Stimulated activated CD4-positive, alpha-beta T cell treated with anti-CD3 and anti-CD28 coated beads, TNF-alpha, amount 100 ng/mL, for 1 hour (primary cell): ENCODE measurements at places on chromosomes 13 and 19.

- no peak for DNase-seq
Observed at GRCh38 chr13:32642858-32643257, 56.6 kb downstream of the PDS5B start.

DNA sequence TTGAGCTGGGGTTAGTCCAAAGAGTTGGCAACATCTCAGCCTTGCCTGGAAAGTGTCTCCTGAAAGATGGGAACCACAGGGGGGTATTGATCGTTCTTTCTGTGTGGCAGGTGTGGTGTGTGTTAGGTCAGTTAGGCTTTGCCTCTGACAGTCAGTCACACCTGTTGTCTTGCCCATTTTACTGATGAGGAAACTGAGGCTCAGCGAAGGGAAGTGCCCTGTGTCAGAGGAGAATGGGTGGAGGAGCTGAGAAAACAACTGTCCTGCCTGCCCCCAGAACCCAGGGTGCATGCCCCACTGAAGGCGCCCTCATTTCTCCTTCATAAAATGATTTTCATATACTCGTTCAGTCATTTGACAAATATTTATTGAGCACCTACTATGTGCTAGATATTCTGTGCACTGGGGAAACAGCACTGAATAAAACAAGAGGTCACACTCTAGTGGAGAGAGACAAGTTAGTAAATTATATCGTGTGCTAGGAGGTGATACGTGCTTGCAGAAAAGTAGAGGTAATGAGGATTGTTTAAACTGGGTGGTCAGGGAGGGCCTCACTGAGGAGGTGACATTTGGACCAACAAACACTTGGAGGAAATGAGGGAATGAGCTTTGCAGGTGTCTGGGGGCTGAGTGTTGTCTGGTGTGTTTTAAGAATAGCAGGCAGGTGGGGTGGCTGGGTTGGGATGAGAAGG, 1.6 kb downstream of the FXYD5 start:
- no peak for DNase-seq

GRCh38 chr13:38349390-38350113, at the start of gene UFM1:
Gene UFM1, plus strand, starts transcription at chr13:38349851. Its CDS starts 69 bp downstream, at chr13:38349920.
- DNase-seq: peak; percentile 66

DNA sequence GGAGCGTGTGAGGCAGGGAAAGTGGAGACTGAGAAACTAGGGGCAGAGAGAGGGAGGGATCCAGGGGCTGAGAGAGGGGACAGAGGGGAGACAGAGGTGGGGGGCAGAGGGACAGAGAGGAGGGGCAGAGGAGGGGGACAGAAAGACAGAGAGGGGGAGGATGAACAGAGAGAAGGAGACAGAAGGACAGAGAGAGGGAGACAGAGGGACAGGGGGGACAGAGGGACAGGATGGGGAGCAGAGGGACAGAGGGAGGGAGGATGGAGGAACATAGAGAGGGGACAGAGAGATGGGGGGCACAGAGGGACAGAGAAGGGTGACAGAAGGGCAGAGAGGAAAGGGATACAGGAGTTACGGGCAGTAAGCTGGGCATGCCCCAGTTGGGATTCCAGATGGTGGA, 14.7 kb upstream of the NANOS2 start:
- DNase-seq: no peak

- no peak for DNase-seq
Observed at GRCh38 chr19:14550201-14550754, 20.9 kb downstream of the TECR start.

GRCh38 chr13:49373716-49374115, 70.1 kb downstream of the CAB39L start:
- no peak for DNase-seq

- DNase-seq: no peak
Observed at GRCh38 chr13:30159446-30159839, 147.9 kb downstream of the KATNAL1 start.

DNA sequence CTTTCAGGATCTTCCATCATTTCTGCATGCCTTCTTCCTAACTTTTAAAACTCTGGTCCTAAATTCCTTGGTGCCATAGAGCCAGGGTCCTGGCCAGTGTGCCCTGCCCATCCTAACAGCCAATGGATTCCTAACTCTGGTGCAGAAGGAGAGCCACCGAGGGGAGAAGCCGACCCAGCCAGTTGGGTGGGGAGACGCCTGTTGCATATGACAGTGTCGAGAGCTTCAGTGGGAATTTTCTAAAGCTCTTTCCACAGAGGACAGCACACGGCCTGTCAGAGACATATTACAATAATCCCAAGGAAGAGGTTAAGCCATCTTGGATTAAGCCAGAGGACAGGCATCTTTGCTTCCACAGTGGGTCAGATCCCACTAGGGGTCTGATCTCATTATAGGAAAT, 180.4 kb downstream of the ZNF536 start:
- DNase-seq: no peak

DNA sequence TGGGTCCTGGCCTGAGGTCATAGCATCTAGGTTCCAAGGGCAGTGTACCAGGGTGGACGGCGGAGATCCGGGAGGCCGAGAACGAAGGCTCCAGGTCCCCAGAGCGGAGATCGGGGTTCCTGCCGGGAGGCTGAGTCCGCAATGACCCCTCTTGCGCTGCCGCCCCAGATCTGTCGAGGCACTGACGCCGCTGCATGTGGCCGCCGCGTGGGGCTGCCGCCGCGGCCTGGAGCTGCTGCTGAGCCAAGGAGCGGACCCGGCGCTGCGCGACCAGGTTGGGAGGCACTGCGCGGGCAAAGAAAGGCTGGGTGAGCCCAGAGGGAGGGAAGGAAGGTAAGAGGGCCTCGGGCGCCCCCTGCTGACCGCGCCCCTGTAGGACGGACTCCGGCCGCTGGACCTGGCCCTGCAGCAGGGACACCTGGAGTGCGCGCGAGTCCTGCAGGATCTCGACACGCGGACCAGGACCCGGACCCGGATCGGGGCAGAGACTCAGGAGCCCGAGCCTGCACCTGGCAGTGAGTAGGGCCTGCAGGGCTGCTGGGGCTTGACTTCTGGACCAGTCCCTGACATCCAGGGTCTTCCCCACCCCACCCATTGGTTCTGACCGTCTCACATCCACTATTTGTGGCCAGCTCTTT, 906 bp downstream of the ANKLE1 start:
- DNase-seq: no peak

- DNase-seq: no peak
Observed at GRCh38 chr13:101452519-101453485, at the start of gene ITGBL1. Gene ITGBL1, plus strand, starts transcription at chr13:101452675. Its CDS starts 159 bp downstream, at chr13:101452834.

- DNase-seq: no peak
Observed at GRCh38 chr19:53147645-53148044, 11.2 kb downstream of the ZNF347 start.

GRCh38 chr13:80428349-80429096, 87.6 kb upstream of the SPRY2 start:
- no peak for DNase-seq

GRCh38 chr19:10712045-10712444, 5.8 kb upstream of the DNM2 start:
- DNase-seq: no peak

GRCh38 chr13:19169991-19170390, 11.6 kb downstream of the TUBA3C start:
- DNase-seq: no peak

DNA sequence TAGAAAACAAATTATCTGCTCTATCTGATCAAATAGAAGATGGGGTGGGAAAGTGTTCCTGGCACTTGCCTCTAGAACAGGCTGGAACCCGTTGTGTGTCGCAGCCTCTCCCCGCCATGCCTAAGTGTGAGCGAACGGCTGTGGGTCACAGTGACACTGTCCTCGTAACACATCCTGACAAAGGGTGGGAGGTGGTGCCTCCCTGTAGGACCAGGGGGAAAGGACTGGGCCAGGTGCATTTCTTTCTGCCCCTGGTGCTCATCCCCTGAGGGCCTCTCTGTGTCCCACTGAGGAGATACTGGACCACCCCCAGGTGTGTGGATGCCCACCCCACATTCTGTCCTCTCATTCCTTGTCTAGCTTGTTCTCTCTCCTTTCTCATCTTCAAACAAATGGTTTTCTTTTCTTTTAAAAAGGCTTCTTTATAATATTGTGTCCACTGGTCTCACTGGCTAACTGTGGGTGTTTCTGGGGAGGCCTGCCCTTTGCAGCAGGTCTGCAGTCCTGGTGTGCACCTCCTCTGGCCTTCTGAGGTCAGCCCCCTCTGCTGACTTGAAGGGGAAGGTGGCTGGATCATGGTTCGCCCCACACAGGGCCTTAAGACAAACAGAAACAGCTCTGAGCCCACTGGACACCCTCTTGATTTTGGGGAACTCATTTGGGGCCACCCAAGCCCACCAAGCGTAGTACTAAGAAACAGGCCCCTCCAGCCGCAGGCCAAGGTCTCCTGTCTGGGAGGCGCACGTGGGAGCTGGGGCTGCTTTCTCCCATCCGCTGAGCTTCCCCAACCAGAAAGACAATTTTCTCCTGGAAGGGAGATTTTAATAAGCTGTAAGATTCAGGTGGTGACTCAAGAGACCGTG, 152.5 kb upstream of the SOX1 start:
- no peak for DNase-seq

DNA sequence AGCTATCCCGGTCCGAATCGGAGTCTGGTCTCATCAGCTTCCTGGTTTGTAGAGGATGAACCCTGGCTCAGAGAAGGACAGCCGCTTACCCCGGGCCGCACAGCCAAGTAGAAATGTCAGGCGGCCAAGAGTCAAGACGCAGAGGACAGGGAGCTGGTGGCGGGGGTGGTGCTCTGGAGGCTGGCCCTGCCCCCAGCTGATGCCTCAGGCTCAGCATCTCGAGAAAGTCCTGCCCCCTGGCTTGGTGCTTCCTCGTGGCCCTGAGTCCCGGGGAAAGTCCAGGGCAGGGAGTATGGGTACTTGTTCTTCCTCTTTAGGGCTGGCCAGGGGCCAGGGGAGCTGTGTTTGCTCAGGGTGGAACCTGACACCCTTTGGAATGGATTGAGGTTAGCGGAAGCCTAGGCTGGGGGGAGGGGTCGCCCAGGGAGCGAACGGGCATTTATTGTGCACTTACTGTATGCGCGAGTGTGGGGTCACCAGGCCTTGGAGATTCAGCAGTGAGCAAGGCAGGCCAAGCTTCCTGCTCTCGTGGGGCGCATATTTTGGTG, 2.2 kb downstream of the TJP3 start:
- DNase-seq: no peak

GRCh38 chr19:20999731-21000352, 20.6 kb upstream of the ZNF430 start:
- DNase-seq: peak; percentile 58

GRCh38 chr13:66693656-66694055, 536.5 kb downstream of the PCDH9 start:
- no peak for DNase-seq

DNA sequence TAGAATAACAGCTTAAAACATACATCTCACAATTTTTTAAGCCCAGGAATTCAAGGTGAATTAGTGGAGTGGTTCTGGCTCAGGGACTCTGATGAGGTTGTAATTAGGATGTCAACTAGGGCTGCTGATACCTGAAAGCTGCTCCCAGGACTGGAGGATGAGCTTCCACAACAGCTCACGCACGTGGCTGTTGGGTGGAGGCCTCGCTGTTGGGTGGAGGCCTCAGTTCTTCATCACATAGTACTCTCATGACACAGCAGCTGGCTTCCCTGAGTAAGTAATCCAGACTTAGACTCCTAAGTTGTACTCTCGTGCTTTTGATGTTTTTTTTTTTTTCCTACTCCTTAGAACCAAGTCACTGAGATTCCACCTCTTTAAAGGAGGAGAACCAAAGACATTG, 577.1 kb upstream of the PRR20A start:
- no peak for DNase-seq

GRCh38 chr13:112690283-112690929, 568 bp downstream of the ATP11A start:
- no peak for DNase-seq

DNA sequence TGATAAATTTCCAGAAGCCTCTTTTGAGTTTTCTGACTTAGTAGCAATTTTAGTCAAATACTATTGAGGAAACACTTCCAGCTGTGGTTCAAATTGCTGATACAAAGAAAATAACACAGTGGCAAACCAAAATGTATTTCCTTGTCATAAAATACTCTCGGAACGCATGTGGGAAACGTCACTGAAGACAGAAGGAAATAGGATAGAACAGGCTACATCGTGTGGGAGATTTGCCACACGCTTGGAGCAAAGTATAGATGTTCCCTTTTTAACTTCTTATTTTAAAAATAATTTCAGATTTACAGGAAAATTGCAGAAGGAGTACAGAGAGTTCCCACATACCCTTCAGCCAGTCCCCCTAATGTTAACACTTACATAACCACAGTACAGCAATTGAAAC, 88.8 kb downstream of the ING1 start:
- DNase-seq: no peak

GRCh38 chr19:38063928-38064327, 156.9 kb downstream of the SIPA1L3 start:
- no peak for DNase-seq

DNA sequence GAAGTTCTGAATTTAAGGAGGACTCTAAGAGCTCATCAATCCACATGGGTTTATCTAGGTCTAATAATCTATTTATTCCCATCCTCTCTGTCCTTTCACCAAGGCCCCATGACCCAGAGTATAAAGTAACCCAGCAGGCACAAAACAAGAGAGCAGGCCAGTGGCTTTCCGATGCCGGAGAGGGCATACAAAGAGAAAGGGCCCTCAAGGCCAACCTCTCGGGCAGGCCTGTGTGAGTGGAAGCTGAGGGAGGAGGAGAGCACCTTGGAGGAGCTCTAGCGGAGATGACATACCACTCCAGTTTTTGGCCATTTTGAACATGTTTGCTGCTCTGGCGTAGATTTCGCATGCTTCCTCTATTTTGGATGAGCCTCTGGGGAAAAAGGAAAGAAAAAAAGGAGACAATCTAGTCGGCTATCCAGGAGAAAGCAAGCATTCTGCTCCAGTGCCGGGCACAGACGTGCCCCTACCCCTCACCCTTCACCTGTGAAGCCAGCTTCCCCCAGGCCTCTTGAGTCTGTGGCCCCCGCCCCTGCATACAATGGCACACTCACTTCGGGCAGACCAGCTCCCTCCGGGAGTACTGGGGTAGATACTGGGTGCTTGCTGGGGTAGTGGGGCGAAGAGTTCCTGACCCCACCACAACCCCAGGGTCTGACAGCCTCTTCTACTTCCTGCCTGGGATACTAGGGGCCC, 11.6 kb downstream of the NAPA start:
- DNase-seq: no peak

DNA sequence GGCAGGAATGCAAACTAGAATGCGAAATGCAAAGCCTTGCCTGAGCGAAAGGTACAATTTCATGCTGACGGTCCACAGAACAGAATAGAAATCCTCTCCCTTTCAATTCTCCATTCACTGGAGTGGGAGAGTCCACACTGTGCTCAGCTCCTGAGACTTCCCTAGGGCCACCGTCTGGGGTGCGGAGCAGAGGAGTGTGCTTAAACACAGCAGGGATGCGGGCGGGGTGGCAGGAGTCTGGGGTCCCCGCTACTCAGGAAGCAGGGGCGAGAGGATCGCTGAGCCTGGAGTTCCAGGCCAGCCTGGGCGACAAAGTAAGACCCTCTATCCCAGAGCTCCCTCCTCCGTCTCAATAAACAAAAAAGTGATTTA, 552 bp upstream of the ZNF816 start:
- DNase-seq: no peak

GRCh38 chr19:19381007-19381926, 24.2 kb upstream of the GATAD2A start:
- DNase-seq: no peak

- DNase-seq: no peak
Observed at GRCh38 chr13:112234131-112234875, 141.9 kb upstream of the SPACA7 start.

- DNase-seq: no peak
Observed at GRCh38 chr13:90673746-90674145, 673.7 kb upstream of the MIR17HG start.

GRCh38 chr13:44147233-44147632, 226.4 kb upstream of the SERP2 start:
- no peak for DNase-seq

- no peak for DNase-seq
Observed at GRCh38 chr13:19056984-19057490, 124.6 kb downstream of the TUBA3C start.

GRCh38 chr13:26813321-26813979, 52.9 kb upstream of the GPR12 start:
- no peak for DNase-seq
